ENCODE measurements at places on chromosomes 3 and 15.

- H3K27ac ChIP-seq: no peak overlapping the region
- H3K4me3 ChIP-seq: no peak overlapping the region
- no peaks in the 10 kb centered on the region for H3K27me3 ChIP-seq
- no peak for DNase-seq
These were observed 553.1 kb downstream of the FHIT start for GRCh38 chr3:60698117-60698516.

DNA sequence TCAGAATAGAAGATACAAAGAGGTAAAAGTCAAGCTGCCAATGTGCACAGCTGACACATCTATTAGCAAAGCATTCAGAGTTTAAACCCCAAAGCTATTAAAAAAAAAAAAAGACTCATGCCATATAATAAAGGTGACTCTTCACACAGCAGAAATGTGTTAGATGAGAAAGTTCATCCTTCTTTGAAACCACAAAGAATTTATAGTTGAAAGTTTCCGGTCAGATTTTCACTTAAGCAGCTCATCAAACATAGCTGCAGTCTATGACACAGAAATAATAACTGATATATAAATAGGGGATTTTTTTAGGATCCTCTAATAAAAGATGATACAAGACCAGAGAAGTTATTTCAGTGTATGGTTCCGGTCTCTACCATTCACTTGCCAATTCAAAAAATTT is 76.6 kb downstream of the WWTR1 start:
- no peak for DNase-seq
- H3K27ac ChIP-seq: no peak overlapping the region
- no peaks in the 10 kb centered on the region for H3K36me3 ChIP-seq
- H3K4me3 ChIP-seq: no peak overlapping the region
- H3K4me1 ChIP-seq: peaks cover 3% of the 10 kb centered on the region
- H3K27me3 ChIP-seq: no peaks in the 10 kb centered on the region

- H3K4me3 ChIP-seq: no peak overlapping the region
- H3K4me1 ChIP-seq: peaks cover 4% of the 10 kb centered on the region
- no peaks in the 10 kb centered on the region for H3K27me3 ChIP-seq
- no peak for DNase-seq
These were observed 1.2 kb upstream of the ITIH4 start for GRCh38 chr3:52831500-52832301.

DNA sequence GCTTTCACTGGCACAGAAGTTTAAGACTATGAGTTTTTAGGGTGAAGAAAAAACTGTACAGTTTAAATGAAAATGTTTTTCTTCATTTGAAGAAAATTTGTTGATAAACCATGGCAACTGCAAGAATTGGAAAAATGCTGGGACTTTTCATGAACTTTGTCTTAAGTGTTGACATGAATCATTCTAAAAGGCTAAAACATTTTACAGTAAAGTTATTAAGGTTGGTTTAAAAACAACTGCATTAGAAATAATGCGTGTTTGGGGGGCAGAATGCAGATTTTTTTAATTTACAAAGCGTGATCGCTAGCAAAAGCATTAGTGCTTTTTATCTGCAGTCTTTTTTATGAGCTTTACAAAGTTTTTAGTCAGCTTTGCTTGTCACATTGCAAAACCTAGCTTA is 601.9 kb upstream of the TGFBR2 start:
- no peaks in the 10 kb centered on the region for H3K36me3 ChIP-seq
- no peak for DNase-seq
- H3K27ac ChIP-seq: no peak overlapping the region
- no peak overlapping the region for H3K4me3 ChIP-seq
- no peaks in the 10 kb centered on the region for H3K27me3 ChIP-seq
- no peaks in the 10 kb centered on the region for H3K4me1 ChIP-seq

DNA sequence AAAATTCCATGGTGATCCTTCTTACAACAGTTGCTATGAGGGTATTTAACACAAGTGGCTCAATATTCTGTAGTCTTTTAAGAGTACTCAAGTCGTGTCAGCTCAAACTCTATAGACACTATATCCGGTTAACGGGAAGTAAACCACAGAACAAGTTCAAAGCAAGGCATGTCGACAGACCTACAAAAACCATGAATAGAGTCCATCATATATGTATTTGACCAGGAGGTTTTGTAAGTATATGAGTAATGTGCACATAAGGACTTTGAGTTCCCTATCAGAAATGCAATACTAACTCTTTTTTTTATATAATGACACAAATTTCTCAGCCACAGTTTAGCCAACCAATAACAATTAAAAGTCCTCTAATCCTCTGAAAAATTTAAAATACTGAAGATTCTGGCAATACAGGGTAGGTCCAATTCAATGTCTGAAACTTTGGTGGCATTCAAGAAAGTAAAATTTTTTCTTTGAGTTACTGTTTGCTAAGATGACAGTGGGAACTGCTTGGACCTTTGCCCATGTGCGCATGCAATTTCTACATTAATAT is 93.7 kb downstream of the NEK10 start:
- H3K36me3 ChIP-seq: no peaks in the 10 kb centered on the region
- H3K4me1 ChIP-seq: no peaks in the 10 kb centered on the region
- no peak for DNase-seq
- no peaks in the 10 kb centered on the region for H3K27me3 ChIP-seq
- H3K4me3 ChIP-seq: no peak overlapping the region
- H3K27ac ChIP-seq: no peak overlapping the region

DNA sequence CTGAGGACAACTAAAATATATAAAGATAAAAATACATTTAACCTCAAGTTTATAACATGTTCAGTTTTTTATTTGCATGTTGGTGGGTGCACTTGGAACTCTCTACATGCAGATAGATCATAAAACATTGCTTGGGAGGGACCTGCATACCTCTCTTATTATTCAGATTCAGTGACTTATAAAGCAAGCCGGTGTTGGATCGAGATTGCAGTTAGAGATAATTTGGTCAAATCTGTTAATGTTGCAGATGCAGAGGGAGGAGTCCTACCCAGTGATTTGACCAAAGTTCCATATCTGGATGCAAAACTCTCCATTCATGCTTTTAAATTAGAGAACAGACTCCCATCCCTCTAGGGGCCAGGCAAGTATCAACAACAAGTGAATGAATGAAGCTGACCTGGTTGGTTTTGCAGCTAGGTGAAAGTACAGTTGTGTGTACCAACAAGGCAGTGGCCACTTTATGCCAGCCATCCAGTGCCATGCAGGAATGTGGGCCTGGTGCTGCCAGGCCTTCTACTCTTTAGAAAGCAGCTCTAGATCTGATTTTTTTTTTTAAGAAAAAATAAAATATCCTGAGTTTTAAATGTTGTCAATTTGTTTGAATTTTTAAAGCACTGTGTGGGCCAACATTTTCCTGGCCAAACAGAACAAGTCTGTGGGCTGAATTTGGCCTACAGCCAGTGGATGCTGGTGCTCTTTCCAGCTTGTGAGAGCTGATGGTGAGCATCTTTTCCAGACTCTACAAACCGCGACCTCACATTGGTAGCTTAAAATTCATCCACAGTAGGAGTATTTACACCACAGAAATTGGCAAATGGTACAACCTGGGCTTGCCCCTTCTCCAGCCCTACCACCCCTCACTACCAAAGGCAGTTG is 12.3 kb downstream of the CDIN1 start:
- H3K4me3 ChIP-seq: no peak overlapping the region
- no peaks in the 10 kb centered on the region for H3K4me1 ChIP-seq
- no peaks in the 10 kb centered on the region for H3K27me3 ChIP-seq
- no peak overlapping the region for H3K27ac ChIP-seq

DNA sequence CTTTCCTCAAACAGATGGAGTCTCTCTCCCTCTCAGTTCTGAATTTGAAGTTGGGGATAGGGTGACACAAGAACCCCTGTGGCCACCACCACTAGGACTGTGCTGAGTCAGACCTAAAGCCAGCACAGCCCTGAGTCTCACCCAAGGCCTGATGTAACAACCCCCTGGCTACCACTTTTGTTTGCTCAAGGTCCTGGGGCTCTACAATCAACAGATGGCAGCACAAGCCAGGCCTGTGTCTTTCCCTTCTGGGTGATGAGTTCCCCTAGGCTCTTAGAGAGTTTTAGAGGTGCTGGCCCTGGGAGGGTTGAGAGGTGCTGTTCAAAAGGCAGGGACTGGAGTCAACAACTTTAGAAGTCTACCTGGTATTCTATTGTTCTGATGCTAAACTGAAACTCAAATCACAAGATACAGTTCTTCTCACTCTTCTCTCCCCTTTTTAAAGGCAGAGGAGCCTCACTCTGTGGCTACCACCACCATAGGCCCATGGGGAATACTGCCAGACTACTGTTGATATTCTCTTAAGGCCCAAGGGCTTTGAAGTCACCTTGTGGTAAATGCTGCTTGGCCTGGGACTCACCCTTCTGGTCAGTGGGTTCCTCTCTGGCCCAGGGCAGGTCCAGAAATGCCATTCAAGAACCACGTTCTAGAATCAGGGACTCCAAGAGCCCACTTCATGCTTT is 6.5 kb downstream of the OR5K4 start:
- H3K36me3 ChIP-seq: no peaks in the 10 kb centered on the region
- no peak overlapping the region for H3K27ac ChIP-seq
- no peak overlapping the region for H3K4me3 ChIP-seq
- no peak for DNase-seq
- H3K27me3 ChIP-seq: no peaks in the 10 kb centered on the region
- no peaks in the 10 kb centered on the region for H3K4me1 ChIP-seq
